ENCODE measurements at places on chromosomes 12 and 14. TPM values are rescaled to one million over a fixed set of nuclear protein-coding genes. Genes with fewer than 3 reads are reported as not detected.

The CIDEB gene
- total RNA-seq, result 1.3 TPM

The ERP27 gene
- not detected for total RNA-seq

GRCh38 chr14:81147140-81147897 is 73.4 kb downstream of the GTF2A1 start:
- no peak for DNase-seq

- no peak for DNase-seq
Measured at GRCh38 chr12:7788294-7788660, 925 bp upstream of the NANOG start.

DNA sequence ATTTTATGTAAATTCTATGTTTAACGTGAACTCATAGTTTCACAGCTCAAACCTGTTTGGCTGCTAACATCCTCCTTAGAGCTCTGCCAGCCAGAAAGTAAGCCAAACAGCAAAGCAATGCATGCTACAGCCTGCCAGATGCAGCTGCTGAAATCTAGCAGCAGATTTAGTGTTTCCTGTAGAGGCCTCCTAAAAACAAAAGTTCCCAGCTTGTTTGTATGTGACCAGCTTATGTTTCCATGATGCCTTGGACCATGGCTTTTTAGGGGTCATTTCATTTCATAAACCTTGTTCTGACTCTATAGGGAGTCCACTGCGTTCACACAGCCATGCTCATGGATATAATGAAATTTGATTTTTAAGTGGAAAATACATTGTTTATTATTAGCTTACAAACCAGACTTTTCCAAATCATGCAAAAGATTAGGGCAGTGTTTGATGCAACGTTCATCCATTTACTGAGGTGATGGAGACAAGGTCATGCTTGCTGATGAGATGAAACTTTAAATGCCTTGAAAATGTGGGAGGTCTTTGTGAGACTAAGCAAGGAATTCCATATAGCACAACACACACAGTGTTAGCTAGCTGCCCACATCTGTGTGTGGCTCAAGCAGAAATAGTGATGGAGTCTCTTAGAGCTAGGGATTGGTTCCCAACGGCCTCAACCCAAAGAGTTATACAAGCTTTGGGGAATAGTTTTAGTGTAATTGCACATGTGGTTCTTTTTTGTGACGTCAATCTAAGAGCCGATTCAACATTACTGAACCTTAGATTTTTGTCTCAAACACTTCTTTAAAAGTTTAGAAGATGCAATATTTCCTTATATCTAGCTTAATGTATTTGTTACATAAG is 157.5 kb upstream of the LRIG3 start:
- DNase-seq, result peak; percentile 48

DNA sequence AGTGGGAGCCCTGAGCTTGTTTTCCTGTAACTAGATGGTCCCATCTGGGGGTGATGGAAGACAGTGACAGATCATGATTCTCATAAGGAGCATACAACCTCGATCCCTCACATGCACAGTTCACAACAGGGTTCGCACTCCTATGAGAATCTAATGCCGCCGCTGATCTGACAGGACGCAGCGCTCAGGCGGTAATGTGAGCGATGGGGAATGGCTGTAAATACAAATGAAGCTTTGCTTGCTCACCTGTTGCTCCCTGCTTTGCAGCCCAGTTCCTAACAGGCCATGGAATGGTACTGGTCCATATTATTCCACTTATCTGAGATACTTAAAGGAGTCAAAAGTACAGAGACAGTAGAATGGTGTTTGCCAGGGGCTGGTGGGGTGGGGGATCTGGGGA is 9.9 kb upstream of the CEP83 start:
- no peak for DNase-seq

GRCh38 chr12:55830601-55831446 is 1.4 kb upstream of the DNAJC14 start:
- peak; percentile 69 for DNase-seq

- peak; percentile 13 for DNase-seq
Measured at GRCh38 chr14:25833341-25834126, 764.3 kb downstream of the NOVA1 start.

GRCh38 chr12:95511977-95512376 is 38.0 kb downstream of the METAP2 start:
- no peak for DNase-seq

DNA sequence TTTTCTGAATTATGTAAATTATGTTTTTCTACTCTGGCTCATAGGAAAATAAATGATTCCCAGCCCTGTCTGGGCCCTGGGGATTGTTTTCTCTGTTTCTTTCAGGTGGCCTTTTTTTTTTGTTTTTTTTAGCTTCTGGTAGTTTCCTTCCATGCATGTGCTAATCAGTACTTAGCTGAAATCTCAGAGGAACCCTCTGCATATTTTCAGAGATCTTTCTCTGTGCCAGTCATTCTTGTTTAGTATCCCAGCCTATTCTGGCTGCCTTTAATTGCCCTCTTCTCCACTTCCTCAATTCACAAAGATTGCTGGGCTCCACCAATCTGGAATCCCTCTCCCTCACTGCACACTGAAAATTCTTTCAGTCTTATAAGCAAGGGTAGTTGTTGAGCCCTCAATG is 46.9 kb downstream of the CNOT2 start:
- DNase-seq, result no peak

The CACNA2D4 gene
- 0.97 TPM for total RNA-seq

The RNASE4 gene
- total RNA-seq, result 7.4 TPM

The PTCSC3 gene
- not detected for total RNA-seq

The TMEM117 gene
- 13.5 TPM for total RNA-seq

DNA sequence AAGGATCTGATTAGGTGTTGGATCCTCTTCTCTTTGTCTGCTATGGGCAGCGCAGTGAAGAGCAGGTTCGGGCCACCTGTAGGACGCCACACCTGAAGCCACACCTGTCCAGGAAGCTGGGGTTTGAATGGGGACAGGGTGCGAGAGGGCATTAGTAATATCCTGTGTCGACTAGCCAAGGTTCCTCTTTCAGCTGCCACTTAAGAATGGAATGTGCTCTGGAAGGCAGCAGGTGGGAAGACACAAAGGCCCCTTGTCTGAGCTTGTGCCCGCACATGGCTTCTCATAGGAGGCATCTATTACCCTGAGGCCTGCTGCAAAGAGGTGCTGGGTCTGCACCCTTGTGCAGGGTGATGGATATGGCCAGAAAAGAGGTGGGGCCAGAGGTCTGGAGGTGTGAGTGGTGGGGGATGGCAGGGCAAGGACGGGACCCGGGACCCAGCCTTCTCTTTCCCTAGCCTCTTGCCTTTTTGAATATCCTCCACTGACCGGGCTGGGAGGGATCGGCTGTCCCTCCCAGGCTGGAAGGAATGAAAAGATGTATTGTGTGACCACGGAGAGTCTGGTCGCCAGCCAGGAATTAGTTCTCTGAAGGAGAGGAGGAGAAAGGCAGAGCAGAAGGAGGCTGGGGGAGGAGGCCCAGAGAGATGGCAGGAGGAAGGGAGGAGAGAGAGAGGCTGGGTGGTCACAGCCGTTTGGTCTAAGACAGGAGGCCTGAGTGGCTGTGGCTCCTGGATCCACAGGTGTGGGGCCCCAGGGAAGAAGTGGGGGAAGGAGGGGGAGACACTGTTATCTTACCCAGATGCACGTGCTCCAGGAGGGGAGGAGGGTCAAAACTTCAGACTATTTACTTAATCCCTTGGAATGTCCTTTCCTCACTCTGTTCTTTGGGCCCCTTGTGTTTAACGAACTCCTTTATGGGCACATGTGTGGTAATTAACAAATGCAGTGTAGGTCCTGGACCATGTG is 101.5 kb downstream of the SMOC1 start:
- DNase-seq, result no peak

GRCh38 chr14:76829650-76830421 is 3.6 kb downstream of the LRRC74A start:
- DNase-seq, result no peak

DNA sequence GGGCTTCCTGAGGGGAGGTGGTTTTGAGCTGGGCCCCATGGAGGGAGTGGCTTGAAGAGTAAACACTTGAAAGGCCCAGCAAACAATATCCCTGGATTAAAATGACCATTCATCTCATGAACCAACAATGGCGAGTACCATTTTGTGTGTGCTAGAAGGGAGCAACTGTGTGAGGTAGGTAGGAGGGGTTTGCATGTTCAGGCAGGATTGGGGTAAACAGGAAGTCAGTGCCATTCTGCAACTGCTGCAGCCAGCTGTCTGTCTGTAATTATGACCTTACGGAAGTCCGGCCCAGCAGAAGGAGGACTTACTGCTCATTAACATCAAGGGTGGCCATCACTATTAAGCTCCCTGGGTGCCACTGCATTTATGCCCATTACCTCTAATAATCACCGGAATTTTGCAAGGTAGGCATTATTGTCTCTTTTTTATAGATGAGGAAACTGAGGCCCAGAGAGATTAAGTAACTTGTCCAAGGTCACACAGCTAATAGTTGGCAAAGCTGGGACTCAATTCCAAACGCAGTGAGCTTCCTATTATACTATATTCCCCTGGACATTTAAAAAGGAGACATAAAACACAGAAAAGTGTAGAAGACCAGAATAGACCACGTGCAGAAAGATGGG is 16.6 kb upstream of the IFI27L2 start:
- DNase-seq, result no peak

The IL26 gene
- total RNA-seq, result not detected

- no peak for DNase-seq
Measured at GRCh38 chr12:97398704-97399103, 63.9 kb upstream of the RMST start.

The UNC79 gene
- total RNA-seq, result under 0.01 TPM

DNA sequence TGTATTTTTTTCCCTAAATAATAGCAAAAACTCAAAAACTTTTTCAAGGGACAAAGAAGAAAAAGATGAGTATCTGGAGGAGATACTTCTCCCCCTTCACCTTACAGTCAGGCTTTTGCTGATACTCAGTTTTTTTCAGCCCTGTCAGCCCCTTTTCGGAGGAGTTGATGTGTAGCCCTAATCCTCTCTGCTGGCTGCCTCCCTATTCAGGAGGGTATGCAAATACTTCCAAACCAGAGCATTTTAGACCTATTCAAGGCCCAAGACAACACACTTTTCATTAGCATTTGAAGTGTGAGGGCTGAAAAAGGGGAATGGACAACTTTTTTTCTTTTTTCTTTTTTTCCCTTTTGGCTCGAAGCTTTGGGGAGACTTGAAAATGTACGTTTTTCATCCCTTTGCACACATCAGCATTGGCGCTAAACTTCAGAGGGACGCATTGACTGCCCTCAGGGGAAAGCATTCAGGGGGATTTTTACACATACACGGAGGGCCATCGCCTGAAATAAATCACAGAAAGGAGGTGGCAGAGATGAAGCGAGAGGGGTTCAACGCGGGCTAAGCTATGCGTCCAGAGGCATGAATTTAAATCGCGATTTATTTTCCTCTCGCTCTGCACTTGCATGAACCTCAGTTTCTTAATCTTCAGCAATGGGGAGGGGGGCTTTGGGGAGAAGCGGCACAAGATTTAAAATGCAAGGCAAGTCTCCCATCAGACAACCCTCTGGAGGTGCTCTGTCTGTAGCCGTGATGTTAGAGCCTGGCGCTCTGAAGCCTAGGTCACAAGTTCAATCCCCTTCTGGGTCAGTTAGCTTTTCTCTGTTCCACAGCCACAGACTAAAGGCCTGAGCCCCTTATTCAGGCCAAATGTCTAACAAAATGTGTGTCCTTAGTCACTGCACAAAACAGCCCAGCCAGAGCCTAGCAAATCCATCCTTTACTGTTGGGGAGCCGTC is 86.3 kb downstream of the ASCL1 start:
- no peak for DNase-seq

DNA sequence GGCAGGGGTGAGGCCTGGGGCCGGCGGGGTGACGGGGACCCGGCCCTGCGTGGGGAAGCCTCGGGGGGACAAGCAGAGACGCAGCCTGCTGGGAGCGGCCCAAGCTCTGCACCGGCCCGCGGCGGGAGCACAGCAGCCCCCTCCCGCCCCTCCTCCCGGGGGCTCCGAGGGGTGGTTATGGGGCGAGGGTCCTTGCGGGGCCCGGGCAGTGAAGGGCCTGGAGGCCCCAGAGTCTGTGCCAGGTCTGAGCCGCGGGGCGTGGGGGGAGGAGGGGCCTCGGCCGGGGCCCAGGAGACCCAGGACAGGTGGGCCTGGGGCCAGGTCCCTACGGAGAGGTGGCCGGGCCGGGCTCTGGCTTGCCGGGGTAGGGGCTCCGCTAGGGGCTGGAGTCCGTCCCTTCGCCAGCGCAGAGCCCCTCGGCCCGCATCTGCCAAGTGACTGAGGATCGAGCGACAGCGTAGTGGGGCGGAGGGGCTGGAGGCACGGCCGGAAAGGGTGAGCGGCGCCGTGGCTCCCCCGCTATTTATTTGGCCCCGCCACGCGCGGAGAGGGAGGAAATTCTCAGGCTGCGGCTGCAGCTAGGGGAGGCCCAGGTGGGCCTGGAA is 495 bp downstream of the TMEM121 start:
- DNase-seq, result no peak

- no peak for DNase-seq
Measured at GRCh38 chr14:51573607-51574006, 78.1 kb upstream of the FRMD6 start.

The KLRK1 gene
- total RNA-seq, result not detected

GRCh38 chr12:120361506-120362208 is 7.3 kb downstream of the MSI1 start:
- peak; percentile 72 for DNase-seq

DNA sequence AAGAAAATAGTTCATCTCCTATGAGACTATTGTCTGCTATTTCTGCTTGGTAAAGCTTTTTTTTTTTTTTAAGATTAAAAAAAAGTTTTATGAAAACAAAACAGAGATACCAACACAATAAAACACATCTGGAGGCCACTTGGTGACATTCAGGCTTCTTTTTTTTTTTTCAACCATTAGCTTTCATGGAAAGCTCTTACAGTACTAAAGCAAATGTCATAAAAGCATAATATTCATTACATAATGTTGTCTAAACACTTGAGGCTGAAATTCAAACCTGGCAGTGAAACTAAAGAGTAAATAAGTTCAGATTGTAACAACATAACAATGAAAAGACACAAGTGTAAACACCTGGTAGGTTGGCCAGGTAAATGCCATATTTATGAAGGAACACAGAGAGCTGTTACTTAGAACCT is 14.7 kb downstream of the PRICKLE1 start:
- DNase-seq, result peak; percentile 45

The CCDC184 gene
- total RNA-seq, result 0.43 TPM

DNA sequence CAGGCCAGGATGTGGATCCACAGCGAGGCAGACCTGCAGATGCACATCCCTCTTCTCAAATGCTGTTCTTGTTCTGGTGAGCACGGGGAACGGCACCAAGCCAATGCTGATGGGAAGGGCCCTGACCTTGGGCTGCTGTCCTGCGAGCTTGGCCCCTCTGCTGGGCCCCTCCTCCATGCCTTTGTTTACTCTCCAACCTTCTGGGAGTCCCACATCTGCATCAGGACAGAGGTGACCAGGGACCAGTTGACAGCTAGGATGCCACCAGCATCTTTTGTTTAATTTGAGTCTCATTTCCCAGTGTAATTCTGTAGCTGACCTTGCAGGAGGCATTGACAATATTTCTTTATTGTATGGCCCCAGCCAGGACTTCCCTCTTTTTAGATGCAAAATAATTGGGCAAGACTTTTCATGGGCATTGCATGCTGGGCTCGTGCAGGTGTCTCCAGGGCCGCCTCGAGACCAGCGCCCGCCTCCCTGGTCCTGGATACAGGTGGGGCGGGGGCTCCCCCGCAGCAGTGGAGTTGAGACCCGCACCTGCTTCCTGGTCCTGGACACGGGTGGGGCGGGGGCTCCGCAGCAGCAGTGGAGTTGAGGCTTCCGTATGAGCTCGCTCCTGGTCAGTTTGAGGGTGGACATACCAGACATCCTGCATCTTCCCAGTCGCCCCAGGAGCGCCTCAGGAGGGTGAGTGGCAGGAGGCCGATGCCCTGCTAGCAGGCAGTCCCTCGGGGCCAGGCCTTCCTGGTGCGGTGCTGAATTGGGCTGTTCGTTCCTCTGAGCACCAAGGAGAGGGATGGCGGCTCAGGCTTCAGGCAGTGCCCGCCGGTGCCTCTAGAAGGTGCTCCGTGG is 11.4 kb downstream of the PACS2 start:
- DNase-seq, result no peak

The BLTP3B gene
- total RNA-seq, result 46.1 TPM

- no peak for DNase-seq
Measured at GRCh38 chr14:99510556-99511139, 29.4 kb downstream of the CCNK start.
